Stimulated activated CD4-positive, alpha-beta T cell treated with anti-CD3 and anti-CD28 coated beads, TNF-alpha, amount 100 ng/mL, for 48 hours (primary cell): ENCODE measurements at places on chromosomes 3 and 15.
A peak's percentile ranks its signal among the peaks of the same experiment; 100 is the strongest.

GRCh38 chr3:102826636-102827035 is 391.8 kb downstream of the ZPLD1 start:
- no peak for DNase-seq

DNA sequence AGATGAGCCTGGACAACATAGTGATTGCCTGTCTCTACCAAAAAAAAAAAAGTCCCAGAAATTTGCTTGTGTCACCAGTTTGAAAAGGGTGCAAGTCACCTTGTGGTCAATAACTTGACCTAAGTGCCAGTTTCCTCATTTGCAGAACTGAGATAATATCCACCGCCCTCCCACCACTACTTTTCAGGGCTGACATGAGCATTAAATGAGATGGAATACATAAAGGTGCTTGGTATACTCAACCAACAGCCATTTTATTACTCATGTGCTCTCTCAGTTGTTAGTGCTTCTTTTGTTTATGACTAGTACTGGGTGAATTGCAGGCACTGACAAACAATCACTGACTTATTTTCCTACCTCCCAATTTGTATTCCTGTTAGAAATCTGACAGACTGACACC is 340.5 kb upstream of the SATB1 start:
- DNase-seq, result no peak

- DNase-seq, result no peak
Measured at GRCh38 chr3:186640929-186641328, 730 bp downstream of the FETUB start.

- no peak for DNase-seq
Measured at GRCh38 chr3:125072749-125073389, 17.1 kb upstream of the HEG1 start.

- DNase-seq, result peak; percentile 33
Measured at GRCh38 chr3:185825639-185826481, 1.0 kb upstream of the IGF2BP2 start.

DNA sequence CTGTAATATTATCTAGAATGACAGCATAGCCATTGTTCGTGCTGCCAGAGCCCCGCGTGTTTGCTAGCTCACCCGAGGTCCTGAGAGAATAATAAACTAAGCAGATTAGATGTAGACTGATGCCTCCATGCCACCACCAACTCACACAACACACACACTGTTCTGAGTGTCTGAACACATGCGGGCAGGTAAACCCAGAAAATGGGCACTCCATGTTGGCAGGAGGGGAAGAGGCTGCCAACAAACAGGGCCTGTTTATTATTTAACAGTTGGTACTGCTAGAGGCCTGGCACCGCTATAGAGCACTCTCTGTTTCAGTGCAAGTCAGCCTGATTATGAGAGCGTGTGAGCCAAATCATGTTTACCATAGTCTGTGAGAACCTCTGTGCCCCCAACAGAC is 299.0 kb downstream of the ZBTB20 start:
- no peak for DNase-seq

DNA sequence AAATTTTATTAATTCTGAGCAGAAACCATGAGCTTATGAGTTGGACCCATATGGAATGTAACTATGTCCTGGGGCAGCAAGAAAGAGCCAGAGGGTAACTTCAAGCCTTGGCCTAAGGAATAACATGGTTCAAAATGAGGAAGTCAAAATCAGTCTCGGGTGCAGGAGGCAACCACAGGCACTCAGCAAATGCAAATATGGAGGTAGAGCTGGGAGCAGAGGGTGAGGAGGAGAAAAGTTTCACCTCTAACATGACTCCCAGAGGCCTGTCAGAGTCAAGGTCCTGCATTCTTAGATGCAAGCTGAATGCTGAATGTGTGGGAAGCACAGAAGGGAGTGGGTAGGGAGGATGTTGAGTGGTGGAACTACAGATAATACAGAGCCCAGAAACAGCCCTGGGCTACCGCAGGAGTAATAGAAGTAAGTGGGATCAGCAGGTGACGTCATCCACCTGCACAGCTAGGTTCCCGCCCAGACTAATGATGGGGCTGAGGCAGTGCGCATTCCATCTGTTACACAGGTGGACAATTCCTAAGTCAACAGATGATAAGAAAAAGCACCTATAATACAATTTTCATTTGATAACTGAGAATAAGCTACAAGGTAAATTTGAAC is 279.8 kb upstream of the ARRDC4 start:
- no peak for DNase-seq

- no peak for DNase-seq
Measured at GRCh38 chr15:100900136-100900794, 18.9 kb upstream of the LRRK1 start.

DNA sequence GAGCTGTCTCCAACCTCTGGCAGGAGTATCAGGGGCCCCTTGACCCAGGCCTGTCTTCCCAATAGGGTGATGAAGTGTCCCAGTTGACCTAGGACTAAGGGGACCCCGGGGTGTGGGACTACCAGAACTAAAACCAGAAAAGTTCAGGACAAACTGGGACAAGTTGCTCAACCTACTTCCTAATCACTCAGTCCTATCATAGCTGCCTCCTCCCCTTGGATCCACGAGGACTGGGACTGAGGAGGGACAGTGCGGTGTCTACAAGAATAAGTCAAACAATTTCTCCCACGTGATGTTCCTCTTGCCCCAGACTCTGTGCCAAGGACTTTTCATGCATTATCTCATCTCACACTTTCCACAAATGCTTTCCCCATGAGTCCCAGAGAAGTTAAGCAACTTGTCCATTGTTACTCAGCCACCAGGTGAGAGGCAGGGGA is 49.4 kb upstream of the SLCO2A1 start:
- no peak for DNase-seq

GRCh38 chr3:49707113-49707480 is 12.4 kb downstream of the AMIGO3 start:
- DNase-seq, result no peak

DNA sequence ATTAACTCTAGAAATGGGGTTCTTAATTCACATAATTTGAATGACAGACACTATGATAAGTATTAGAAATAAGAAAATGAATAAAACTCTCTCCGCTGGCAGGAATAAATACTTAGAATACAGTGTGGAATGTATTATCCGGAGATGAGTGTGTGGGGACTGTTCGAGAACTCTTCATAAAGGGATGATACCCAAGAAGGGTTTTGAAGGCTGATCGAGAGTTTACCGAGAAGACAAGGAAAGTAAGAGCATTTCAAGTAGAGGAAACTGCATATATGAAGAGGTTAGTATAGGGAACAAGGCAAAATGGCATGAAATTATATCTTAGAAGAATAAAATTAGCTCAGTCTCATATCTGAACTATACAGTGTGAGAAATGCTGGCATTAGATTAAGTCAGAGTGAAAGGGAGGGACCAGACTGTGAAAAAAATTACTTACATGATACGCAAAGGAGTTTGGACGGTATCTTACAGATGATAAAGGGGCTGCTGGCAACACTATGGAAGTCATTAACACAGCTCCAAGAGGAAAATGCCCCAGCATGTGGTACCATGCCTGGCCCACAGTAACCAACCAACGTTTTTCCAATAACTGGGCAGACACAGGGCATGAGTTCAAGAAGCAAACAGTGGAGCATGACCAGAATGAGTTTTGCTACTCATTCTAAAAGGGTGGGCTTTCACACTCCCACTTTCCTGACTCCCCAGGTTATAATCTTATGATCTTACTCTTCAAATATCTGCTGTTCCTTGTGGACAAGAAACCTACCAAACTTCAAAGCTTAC is 6.5 kb downstream of the DCBLD2 start:
- no peak for DNase-seq

DNA sequence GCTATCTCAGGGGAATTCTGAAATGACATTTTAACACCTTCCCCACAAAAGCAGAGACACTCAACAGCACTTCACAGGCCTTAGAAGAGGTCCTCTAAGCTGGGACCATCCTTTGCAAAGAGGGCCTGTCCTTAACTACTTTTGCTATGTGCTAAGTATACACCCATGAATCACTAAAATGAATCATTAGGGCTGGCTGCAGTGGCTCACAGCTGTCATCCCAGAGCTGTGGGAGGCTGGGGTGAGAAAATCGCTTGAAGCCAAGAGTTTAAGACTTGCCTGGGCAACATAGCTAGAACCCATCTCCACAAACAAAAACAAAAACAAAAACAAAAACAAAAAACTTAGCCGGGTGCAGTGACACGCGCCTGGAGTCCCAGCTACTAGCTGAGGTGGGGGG is 53.9 kb upstream of the MELTF start:
- peak; percentile 28 for DNase-seq

- no peak for DNase-seq
Measured at GRCh38 chr15:78082106-78082742, 4.7 kb upstream of the TBC1D2B start.

DNA sequence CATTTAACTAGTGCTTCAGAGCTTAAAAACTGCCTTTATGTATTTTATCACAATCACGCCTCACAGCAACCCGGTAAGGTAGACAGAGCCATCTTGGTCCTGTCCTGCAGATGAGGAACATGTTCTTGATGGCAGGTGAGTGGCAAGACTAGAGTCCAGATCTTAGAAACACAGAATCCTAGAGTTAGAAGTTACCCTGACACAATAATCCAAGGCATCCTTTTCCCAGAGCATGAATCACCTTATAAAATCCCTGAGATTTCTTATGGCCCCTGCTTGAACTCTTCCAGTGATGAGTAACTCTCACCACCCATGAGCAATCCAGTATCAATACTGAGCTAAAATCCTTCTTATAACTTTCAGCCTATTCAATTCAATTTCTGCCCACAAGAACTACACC is 16.9 kb downstream of the POPDC2 start:
- no peak for DNase-seq

DNA sequence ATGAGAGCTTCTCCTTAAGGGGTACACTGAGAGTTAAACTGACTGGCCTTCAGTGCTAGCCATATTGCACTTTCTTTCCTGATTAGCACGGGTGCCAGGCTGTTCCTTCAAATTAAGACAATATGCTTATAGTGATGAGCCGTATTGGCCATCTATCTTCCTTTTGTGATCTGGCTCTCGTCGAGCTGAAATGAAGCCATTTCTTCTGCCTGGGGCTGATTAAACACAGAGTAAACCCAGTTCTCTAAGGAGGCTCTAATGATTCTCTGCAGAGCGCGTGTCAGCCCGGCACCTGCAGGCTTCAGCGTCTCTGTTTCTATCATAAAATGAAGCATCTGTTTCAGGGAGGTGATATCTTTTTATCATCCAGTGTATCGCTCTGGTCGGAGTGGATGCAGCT is 107.5 kb upstream of the NR2F2 start:
- DNase-seq, result no peak

DNA sequence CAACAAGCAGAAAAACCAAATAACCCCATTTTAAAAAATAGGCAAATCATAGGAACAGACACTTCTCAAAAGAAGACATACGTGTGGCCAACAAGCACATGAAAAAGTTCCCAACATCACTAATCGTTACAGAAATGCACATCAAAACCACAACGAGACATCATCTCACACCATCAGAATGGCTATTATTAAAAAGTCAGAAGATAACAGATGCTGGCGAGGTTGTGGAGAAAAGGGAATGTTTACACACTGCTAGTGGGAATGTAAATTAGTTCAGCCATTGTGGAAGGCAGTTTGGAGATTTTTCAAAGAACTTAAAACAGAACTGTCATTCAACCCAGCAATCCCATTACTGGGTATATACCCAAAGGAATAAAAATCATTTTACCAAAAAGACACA is 60.7 kb downstream of the ABI3BP start:
- DNase-seq, result no peak

GRCh38 chr15:32825219-32825618 is 107.4 kb downstream of the GREM1 start:
- DNase-seq, result no peak

- DNase-seq, result no peak
Measured at GRCh38 chr15:74315626-74316025, 51.8 kb downstream of the CYP11A1 start.

DNA sequence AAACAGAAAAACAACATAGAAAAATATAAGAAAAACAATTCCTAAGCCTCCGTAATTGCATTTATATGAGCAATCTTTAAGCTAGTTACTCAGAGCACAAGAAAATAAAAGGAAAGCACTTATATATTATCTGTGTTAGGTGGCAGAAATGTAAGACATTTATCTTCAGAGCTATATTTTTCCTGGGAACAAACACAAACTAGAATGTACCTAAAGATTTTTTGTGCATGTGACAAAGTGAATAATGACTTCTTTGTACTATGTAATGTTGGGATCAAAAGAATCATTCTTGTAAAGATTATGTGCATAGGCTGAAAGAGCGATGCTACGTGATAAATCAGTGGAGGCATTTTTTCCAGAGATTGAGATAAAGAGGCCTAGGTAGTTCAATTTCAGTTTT is 111.3 kb upstream of the GMNC start:
- no peak for DNase-seq

DNA sequence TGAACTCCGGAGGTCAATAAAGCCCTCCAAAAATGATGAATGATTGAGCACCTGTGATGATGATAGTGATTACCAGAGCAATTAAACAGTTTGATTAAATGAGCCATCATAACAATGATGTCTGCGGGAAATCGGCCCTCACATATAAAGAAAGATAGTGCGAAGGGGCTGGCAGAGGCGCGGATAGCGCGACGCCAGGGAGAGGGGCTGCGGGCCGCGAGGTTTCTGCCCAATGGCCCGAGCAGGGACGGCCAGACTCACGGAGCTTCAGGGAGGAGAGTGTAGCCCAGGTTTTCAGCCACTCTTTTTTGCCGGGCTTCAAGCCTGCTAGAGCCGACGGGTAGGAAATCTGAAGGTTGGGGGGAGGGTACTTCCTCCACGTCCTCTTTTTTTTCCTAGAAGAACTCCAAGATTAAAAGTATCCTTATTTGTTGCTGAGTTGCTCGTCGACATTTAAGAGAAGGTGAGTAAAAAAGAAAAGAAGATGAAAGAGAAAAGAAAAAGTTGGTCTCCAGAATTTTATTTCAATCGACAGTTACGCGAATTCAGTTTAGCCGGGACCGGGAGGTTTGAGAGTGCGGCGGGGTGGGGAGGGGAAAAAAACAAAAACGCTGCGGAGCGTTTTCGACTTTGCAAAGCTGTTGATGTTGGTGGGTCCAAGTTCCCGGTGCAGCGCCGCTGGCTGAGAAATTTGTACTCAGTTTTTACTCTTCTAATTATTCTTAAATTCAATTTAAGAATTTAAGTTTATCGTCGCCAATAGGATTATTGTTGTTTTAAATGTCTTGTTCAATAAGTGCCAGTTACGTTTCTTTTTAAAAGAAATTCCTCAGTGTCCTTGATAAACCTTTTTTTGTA is 2.2 kb upstream of the MEIS2 start:
- no peak for DNase-seq

- DNase-seq, result no peak
Measured at GRCh38 chr3:39919281-39919680, 109.9 kb downstream of the MYRIP start.

DNA sequence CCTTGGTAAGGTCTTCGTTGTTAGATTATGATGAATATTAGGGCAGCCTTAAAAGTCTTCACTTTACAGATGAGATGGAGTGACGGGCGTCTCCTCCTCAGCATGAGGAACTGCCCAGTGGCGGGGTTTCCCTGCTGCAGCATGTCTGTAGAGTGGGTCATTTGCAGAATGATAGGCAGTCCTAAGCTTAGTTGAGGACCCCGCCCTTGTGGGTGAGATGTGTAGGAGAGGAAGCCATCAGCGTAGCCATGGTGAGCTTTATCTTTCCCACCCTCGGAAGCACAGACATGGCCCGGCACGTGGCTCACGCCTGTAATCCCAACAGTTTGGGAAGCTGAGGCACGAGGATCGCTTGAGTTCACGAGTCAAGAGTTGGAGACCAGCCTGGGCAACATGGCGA is 877 bp downstream of the NIT2 start:
- DNase-seq, result no peak

GRCh38 chr3:64063207-64063982 is 40.1 kb upstream of the PSMD6 start:
- no peak for DNase-seq

- no peak for DNase-seq
Measured at GRCh38 chr3:14401692-14402303, 608 bp upstream of the SLC6A6 start.

- DNase-seq, result no peak
Measured at GRCh38 chr3:162302983-162303624, 806.5 kb downstream of the OTOL1 start.
